DMS 273 treated with DMSO at 0.1 percent for 48 hours (cell line): ENCODE measurements at places on chromosomes 5 and 9.

DNA sequence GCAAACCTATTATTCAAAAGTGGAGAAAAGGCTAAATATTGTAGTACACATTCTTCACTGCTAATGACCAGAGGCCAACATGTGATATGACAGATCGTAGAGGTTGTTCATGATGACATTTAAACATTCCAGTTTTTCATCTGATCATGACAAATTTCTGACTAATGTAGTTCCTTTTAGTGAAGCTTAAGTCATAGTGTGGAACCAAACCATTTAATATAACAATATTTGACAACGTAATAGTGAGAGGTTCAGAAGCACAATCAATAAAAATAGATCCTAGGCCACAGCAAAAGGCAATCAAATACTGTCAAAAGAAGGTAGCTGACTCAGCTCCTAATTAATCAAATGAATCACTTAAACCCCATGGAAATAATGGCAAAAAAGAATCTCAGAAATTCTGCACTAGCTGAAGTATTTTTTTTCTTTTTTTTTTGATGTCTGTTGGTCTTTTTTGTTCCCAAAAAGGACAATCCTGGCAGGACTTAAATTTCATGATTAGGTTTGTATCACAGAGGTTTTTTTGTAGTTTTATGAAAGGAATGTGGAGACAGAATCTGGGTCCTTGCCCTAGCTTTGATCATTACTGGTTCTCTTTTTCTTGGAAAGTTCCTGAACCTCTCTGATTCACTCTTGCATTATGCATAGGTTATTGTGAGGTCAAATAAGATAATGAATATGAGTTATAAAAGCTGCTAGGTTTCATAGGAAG, 795.0 kb downstream of the DTWD2 start:
- DNase-seq: no peak

- DNase-seq: no peak
Measured at GRCh38 chr9:134349936-134350335, 23.7 kb downstream of the RXRA start.

DNA sequence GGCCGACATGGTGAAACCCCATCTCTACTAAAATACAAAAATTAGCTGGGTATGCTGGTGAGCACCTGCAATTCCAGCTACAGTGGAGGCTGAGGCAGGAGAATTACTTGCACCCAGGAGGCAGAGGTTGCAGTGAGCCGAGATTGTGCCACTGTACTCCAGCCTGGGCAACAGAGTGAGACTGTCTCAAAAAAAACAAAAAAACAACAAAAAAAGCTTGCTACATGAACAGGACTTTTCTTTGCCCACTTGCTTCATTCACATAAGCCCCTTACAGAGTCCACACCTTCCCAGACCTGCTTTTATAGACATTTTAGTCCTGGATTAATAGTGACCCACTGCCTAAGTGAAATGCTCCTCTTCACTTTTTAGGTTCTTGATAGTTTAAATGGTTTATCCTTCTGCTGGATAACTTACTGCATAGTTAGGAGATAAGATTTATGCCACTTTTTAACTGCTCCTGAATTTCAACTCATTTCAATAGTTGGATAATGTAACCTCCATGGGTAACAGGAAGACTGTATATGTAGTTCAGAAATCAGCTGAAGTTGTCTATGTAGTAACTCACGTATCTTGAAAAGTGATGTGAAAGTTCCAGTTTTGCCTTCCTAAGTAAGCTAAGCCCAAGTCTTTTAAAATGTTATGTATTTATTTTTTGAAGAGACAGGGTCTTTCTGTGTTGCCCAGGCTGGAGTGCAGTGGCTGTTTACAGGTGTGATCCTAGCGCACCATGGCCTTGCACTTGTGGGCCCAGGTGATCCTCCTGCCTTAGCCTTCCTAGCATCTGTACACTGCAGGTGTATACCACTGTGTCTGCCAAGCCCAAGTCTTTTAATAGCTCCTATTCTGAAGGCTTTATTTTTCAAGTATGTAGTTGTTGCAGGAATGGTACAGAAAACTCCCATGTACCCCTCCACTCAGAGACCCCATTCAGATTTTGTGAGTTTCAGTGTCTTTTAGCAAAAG, 19.7 kb downstream of the SUB1 start:
- DNase-seq: no peak

DNA sequence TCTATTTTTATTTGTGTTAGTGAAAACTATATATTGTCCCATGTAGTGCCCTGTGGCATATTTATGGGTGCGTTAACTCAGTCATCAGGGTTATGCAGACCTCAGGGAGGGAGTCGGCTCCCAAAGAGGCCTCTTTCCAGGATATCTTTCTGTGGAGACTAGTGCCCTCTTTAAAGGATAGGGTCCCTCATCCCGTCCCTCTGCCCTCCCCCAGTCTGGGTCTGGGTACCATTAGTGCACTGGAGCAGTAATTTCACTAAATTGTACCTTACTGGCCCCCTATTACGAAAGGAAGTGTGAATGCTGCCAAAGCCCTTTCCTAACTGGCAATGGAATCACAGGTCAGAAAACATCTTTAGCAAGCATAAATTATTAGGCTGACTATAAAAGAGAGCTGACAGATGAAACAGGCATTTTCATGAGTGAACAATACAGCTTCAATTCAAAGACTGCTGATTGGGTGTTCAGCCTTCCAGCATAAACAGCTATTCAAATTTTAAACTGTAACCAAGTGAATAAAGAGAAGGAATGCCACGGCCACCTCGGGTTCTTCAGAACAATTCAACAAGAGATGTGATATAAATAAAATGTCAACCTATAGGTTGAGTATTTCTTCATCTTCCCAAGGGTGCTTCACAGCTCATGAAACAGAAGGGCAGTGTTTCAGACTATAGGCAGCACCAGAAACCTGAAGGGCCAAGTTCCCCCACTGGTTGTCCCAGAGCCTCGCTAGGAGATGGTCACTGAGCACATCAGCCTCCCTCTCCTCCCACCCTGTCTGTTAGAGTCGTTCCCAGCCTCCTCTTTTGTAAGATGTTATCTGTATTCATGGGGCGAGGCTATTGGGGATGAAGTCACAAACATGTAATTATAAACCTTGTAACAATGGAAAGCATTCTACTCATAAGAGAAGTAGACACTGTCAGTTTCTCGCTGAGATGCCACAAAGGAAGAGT, 318.7 kb downstream of the TMEM161B start:
- no peak for DNase-seq
